ENCODE measurements at places on chromosomes 3 and 15.

DNA sequence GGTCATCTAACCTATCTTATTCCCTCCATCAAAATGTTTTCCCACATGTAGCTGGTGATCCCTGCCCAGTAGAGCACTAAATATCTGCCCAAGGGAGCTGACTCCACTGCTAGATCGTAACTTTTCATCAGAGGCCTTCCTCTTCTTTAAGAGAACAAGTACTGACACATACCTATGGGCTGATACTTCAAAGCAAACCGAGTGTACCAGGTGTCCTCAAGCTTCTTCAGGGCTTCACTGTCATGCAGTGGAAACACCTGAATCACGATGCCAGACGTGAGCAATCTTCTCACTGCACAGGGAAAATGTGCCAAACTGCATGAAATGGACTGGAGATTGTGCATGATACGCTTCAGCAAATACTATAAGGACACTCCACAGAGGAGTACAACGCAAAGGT is 41.6 kb downstream of the ANO10 start:
- no peak for DNase-seq

DNA sequence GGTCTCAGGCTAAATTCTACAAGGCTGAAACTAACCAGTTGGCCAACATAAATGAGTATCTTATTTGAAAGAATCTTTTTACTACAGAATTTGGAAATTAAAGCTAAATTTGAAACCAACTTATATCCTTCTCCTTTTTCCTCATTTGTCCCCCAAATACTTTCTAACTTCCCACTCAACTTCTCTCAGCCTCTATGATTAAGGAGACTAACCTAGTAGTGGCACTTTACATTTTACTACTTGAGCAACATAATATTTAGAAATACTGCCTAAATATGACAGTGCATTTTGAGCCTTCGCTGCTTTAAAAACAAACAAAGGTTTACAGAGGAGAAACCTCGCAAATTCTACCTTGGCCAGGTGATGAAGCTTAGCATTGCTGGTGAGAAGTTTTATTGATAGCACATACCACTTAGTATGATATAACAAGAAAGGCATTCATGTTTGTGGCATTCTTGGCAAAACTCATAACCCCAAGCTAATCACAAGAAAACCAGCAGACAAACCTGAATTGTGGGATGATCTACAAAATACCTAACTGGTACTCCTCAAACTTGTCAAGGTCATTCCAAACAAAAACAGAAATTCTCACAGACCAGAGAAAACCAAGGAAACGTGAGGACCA is 432.1 kb upstream of the CFAP20DC start:
- DNase-seq = no peak

GRCh38 chr3:15796771-15797641 is 773 bp downstream of the ANKRD28 start:
- DNase-seq = no peak

- no peak for DNase-seq
Observed at GRCh38 chr15:49621887-49622286, 1.0 kb downstream of the DTWD1 start.

DNA sequence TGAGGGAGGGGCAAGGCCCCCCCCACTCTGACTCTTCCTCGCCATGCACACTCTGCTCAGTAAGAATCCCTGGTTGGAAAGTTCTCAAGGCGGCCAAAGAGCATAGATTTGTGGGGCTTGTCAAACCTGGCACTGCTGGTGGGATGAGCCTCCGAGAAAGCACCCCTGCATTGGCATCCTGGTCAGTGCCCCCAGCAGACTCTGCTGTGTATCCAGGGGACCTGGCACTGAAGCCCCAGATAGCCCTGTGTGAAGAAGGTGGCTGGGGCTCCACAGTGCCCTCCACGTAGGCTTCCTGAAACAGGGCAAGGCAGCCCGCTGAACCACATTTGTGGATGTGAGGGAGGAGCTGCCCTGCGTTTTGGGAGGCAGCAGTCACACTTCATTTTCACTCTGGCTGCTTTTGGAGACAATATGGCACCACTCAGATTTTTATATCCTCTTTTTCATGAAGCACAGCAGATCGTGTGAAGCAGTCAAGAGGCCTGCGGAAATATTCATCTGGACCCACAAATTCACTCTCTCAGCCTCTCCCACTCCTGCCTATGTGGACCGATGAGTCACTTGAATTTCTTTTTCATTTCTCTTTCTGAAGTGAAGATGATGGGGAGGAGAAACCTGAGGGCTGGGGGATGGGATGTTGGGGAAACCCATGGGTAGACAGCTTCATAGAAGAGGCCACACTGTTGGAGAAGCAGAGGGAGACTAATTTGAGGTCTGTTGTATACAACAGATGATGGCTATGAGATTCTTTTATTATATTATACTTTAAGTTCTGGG is 88.7 kb upstream of the BCL6 start:
- DNase-seq = no peak

DNA sequence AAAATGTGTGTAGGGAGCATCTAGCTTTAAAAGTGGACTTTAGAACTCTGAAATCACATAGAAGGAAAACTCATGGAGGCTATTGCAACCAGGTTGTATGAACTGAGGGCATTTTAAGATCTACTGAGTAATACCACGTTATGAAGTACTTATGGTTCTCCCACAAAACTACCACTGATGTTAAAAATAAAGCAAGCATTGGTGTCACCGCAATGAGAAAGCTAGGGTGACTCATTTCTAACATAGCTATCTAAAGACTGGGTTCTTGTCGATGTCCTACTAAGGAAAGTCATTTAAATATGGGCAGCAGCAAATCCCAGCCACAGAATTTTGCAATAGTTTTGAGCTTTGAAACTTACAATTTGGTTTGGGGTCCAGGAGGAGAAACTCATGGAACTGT is 584.8 kb downstream of the DIPK2A start:
- no peak for DNase-seq

DNA sequence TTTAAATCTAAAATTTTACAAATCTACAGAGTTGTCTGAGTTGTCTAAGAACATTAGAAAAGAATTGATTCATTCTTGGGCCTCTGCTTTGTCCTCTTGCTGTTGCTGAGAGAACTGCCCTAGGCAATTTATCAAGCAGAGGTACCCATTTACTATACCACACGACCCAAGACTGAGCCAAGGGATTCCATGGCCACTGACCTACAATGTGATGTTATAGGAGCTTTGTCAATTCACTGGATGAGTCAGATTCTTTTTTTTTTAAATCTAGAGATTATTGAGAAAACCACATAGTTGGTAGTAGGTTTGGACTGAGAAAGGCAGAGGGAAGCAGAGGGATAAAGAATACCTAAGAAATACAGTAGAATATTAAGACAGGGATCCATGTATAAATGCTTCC is 55.3 kb downstream of the TRAT1 start:
- DNase-seq = no peak

DNA sequence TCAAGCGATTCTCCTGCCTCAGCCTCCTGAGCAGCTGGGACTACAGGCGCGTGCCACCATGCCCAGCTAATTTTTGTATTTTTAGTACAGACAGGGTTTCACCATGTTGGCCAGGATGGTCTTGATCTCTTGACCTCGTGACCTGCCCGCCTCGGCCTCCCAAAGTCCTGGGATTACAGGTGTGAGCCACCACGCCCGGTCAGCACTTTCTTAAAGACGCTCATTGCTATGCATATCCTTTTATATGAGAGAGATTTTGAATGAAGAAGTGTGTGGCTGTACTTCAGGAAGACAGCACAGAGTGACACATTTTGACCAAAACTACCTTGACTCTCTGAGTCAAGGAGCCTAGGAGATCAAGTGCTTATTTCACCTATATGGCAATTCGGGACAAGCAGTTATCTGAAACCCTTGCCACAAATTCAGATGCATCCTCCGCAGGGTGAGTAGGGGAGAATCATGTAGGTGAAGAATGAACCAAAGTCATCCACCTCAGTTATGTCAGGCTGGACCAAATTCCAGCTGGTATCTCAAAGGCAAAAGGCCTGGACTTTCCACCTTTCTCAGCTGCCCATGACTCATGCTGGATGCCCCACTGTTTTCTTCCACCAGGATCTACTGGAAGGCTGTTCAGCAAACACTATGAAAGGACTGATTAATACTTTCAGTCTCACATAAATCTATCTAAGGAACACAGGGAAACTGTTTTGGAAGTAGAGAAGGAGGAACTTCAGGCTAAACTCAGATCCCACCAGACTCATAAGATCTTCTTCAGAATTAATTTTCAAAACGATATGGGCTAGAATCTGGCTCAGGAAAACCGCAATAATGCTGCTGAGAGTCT is 31.9 kb downstream of the SUSD5 start:
- DNase-seq = no peak
